ENCODE measurements at places on chromosomes 4 and X. TPM values are rescaled to one million over a fixed set of nuclear protein-coding genes. Genes with fewer than 3 reads are reported as not detected.

TBC1D9 gene
- polyA plus RNA-seq: 14.4 TPM

ATP6AP1 gene
- polyA plus RNA-seq: 205 TPM

TSPAN6 gene
- 60.1 TPM for polyA plus RNA-seq

PRPS2 gene
- 38.4 TPM for polyA plus RNA-seq

OTUD6A gene
- not detected for polyA plus RNA-seq

PLP1 gene
- 1.1 TPM for polyA plus RNA-seq

- no peak for DNase-seq
- no peak overlapping the region for H3K4me3 ChIP-seq
- H3K36me3 ChIP-seq: no peaks in the 10 kb centered on the region
- H3K4me1 ChIP-seq: no peaks in the 10 kb centered on the region
- H3K27ac ChIP-seq: no peak overlapping the region
These were observed 605.7 kb upstream of the PABPC4L start for GRCh38 chr4:134807231-134807745.

- no peak overlapping the region for H3K27ac ChIP-seq
- no peaks in the 10 kb centered on the region for H3K4me1 ChIP-seq
- no peaks in the 10 kb centered on the region for H3K27me3 ChIP-seq
- no peaks in the 10 kb centered on the region for H3K36me3 ChIP-seq
- H3K4me3 ChIP-seq: no peak overlapping the region
- peak; percentile 57 for DNase-seq
These were observed 394.4 kb upstream of the ADGRL3 start for GRCh38 chr4:60805500-60806313.

DNA sequence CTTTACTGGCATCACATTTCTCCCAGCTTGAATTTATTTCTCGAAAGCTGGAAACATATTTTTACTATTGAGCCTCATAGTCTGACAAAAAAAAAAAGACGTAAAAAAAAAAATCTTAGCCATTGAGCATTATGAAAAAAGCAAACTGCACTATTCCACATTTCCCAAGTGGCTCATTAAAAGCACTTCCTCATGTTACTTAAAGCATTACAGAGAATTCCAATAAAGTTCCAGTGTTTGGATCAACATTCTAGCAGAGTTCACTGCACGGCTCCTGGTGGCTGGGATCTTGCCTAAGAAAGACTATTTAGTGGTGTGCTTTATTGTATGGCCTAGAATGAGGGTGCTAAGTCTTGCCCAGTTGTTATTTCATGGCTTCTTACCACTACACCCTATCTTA, 476.2 kb downstream of the PPARGC1A start:
- DNase-seq: no peak
- peaks cover 3% of the 10 kb centered on the region for H3K4me1 ChIP-seq
- no peaks in the 10 kb centered on the region for H3K27me3 ChIP-seq
- no peak overlapping the region for H3K4me3 ChIP-seq

GRCh38 chr4:12488672-12489071, 995.5 kb downstream of the RAB28 start:
- no peaks in the 10 kb centered on the region for H3K36me3 ChIP-seq
- no peaks in the 10 kb centered on the region for H3K27me3 ChIP-seq
- H3K4me3 ChIP-seq: no peak overlapping the region
- H3K27ac ChIP-seq: no peak overlapping the region
- H3K4me1 ChIP-seq: no peaks in the 10 kb centered on the region

- no peak for DNase-seq
- no peak overlapping the region for H3K27ac ChIP-seq
- H3K4me3 ChIP-seq: no peak overlapping the region
- peaks cover 10% of the 10 kb centered on the region for H3K27me3 ChIP-seq
- no peaks in the 10 kb centered on the region for H3K4me1 ChIP-seq
- H3K36me3 ChIP-seq: no peaks in the 10 kb centered on the region
These were observed 71.8 kb downstream of the RTL9 start for GRCh38 chrX:110430293-110431076.
